ENCODE measurements at places on chromosomes 12 and 14.

DNA sequence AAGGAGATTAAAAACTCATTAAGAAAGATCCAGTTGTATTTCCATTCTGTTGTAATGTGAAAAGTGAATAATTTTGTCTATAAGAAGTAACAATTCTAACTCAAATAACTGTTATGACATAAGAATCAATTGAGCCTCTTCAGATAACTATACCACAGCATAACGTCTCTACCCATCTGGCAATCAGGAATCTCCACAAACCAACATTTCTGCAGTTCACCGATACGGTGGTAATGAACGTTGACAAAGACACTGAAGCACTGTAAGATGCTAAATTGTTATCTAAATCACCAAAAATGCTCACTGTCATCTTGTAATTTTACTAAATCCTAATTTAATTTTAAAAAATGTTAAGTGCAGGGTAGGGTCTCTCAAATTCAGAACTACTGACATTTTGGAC, 130.9 kb upstream of the USP15 start:
- H3K4me1 ChIP-seq, result no peaks in the 10 kb centered on the region
- H3K36me3 ChIP-seq, result no peaks in the 10 kb centered on the region
- H3K27me3 ChIP-seq, result peaks cover 3% of the 10 kb centered on the region

DNA sequence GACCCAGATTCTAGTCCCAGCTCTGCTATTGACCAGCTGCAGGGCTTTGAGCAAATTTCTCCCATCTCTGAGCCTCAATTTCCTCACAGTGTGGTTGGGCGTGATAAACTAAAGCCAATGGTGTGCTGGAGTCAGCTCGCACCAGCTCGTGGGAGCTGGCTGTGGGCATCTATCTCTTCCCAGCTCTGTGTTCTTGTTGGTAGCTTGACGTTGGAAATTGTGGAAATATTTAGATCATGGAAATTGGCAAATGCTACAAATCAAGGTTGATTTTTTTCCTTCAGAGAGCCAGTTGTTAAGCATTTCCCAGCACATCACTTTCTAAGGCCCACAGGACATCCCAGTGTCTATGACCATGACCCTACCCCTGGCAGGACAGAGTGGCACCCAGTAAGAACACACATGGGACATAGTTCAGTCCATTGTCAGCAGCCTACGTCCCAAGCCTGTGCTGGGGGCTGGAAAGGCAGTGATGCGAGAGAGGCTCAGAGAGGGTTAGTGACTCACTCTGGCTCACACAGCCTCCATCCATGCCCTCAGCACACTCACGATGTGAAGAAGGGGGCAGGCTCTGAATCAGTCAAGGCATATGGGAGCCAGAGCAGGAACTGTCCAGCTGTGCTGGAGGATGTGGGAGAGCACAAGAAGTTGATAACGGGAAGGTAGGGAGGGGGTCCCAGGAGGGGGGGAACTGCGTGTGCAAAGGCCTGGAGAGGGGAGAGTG, 77.6 kb downstream of the LGMN start:
- no peak overlapping the region for H3K27ac ChIP-seq
- H3K4me1 ChIP-seq, result peaks cover 12% of the 10 kb centered on the region

DNA sequence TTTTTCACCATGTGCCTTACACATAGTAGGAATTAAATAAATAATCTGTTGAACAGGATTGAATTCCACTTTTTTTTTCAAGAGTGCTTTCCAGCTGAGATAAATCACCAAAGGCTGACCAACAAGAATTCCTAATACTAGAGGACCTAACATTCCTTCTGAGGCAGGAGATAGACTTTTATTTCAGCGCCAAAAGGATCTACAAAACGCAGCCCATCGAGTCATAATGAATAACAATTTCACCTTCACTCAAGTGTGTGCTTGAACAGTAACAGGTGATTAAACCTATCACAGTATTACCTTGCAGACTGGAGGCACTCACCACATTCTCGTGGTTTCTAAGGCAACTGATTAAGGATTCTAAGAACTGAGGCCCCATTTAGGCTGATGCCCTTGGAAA, 224.3 kb upstream of the ATP2B1 start:
- H3K36me3 ChIP-seq, result no peaks in the 10 kb centered on the region
- DNase-seq, result no peak
- peaks cover 11% of the 10 kb centered on the region for H3K4me1 ChIP-seq
- H3K4me3 ChIP-seq, result no peak overlapping the region

DNA sequence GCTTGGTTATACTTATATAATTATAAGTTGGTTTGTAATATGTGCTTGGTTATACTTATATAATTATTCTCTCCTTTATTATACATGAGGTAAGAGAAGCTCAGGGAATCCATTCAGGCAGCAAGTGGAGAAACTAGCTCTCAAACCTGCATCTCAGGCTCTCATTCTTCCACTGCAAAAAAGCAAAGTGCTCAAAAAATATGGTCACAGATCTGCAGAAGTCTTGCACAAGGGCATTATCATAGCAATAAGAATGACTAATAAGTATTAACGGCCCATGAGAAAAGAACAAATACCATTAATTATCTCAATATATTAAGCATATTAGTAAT, 476 bp upstream of the TRAFD1 start:
- H3K36me3 ChIP-seq, result peaks cover 10% of the 10 kb centered on the region
- peaks cover 38% of the 10 kb centered on the region for H3K4me1 ChIP-seq
- H3K4me3 ChIP-seq, result peak overlapping the region; percentile 85
- H3K27me3 ChIP-seq, result peaks cover 6% of the 10 kb centered on the region
- no peak for DNase-seq

DNA sequence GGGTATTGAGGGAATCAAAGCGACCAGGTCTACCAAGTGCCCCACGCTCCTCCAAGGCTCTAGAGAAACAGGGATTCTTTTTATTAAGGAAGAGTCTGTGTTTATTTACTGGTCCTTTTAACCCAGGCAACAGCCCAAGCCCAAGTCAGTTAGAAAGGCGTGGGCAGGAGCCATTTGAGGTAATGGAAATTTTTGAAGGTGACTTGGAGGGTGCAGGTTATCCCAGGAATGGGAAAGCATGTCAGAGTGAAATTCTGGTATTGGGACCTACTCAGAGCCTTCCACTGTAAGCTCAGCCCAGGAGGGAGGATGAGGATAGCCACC, 2.9 kb downstream of the SLC6A12 start:
- DNase-seq, result no peak
- peaks cover 25% of the 10 kb centered on the region for H3K27me3 ChIP-seq
- no peak overlapping the region for H3K27ac ChIP-seq
- peaks cover 4% of the 10 kb centered on the region for H3K4me1 ChIP-seq
- H3K36me3 ChIP-seq, result no peaks in the 10 kb centered on the region
- H3K4me3 ChIP-seq, result no peak overlapping the region

DNA sequence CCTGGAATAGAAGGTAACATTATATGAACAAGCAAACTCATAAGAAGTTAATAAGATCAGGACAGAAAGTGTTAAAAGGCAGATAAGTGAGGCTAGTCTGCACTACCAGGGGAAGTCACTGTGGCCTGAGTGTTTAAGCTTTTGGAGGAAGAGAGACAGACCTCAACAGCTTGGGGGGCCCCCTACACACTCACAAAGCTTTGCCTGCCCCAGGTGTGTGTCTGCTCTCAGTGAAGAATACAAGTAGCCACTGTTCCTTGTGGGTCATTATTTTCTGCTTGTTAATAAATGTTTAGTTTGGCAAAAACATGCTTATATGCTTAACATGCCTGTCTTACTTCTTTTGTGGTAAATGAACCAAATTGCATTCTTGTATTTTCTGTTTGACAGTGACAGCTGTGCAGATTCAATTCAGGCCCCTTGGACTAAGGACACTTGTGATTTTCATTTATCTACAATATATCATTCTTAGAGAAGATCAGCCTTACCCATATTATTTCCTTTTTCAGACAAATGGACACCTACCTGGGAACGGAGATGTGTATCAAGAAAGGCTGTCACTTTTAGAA, 50.7 kb upstream of the C12orf71 start:
- no peaks in the 10 kb centered on the region for H3K36me3 ChIP-seq

DNA sequence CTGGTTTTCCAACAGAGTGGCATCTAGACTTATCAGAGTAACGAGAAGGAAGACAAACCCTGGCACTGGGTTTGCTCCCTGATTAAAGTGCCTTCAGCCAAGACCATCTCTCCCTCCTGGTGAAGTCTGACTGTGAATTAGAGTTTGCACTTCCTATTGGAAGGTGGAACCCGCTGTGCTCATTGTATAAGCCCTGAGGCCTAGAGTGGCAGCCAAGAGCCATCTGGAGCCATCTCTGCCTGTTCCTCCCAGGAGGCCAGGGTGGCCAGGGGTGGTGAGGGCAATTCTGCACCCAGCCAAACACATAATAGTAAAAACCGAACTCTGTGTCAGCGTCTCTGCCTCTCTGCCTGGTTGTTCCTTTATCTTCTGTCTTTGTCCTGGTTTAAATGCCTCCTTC, 25.0 kb downstream of the MFAP5 start:
- H3K4me1 ChIP-seq, result no peaks in the 10 kb centered on the region
- DNase-seq, result no peak
- H3K4me3 ChIP-seq, result no peak overlapping the region

GRCh38 chr14:75579338-75579864, 981 bp downstream of the FLVCR2 start:
- DNase-seq, result no peak
- no peak overlapping the region for H3K27ac ChIP-seq
- H3K4me3 ChIP-seq, result peak overlapping the region; percentile 90
- no peaks in the 10 kb centered on the region for H3K36me3 ChIP-seq
- H3K4me1 ChIP-seq, result peaks cover 17% of the 10 kb centered on the region

DNA sequence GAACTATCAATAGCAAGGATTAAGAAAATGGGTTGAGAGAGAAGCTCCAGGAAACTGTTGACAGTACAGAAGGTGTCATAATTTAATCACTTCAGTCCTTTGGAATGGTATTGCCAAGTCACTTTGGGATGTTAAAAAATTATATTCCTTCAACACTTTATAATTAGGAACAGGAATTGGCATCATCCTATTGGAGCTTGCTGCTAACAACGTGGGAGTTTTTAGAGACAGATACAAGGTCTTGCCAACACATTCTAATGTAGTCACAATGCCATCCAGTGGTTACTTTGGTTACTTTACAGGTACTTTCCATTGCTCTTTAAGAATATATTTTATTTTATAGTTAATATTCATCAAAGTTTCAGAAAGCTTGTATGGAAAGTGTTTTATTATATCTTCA, 310.1 kb downstream of the SYT1 start:
- no peaks in the 10 kb centered on the region for H3K36me3 ChIP-seq
- no peak for DNase-seq
- H3K4me3 ChIP-seq, result no peak overlapping the region
- H3K4me1 ChIP-seq, result no peaks in the 10 kb centered on the region
- H3K27ac ChIP-seq, result no peak overlapping the region

GRCh38 chr14:103961928-103962578, 19.7 kb upstream of the RD3L start:
- no peaks in the 10 kb centered on the region for H3K27me3 ChIP-seq
- H3K27ac ChIP-seq, result no peak overlapping the region
- no peaks in the 10 kb centered on the region for H3K36me3 ChIP-seq
- no peaks in the 10 kb centered on the region for H3K4me1 ChIP-seq
- no peak overlapping the region for H3K4me3 ChIP-seq

- peak overlapping the region; percentile 27 for H3K27ac ChIP-seq
- DNase-seq, result no peak
- H3K4me1 ChIP-seq, result peaks cover 2% of the 10 kb centered on the region
- peaks cover 47% of the 10 kb centered on the region for H3K27me3 ChIP-seq
- peak overlapping the region; percentile 54 for H3K4me3 ChIP-seq
- H3K36me3 ChIP-seq, result no peaks in the 10 kb centered on the region
These were observed 1.1 kb downstream of the CYP46A1 start for GRCh38 chr14:99685151-99685591.

DNA sequence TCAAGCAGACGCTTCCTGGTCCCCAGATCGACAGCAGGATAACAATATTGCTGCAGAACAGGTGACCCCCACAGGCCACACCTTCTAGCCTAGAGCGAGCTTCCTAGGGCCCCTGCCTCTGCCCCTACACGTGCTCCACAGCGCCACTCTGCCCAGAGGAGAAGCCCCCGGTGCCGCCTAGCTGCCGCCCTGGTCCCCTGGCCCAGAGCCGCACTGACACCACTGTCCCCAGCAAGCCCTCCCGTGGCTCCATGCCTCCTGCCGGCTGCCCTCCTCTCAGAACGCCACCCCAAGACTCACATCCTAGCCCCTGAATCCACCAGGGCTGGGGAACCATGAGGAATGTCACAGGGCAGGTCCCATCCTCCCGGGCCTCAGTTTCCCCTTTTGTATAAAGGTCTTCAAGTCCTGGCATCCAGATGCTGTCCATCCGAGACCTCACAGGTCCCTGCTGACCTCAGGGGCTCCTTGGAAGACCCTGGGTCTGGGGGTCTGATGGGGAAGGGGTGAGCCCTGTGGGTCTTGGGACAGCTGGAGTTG, 31.0 kb downstream of the JAG2 start:
- H3K36me3 ChIP-seq, result no peaks in the 10 kb centered on the region
- H3K4me3 ChIP-seq, result no peak overlapping the region
- H3K4me1 ChIP-seq, result no peaks in the 10 kb centered on the region

DNA sequence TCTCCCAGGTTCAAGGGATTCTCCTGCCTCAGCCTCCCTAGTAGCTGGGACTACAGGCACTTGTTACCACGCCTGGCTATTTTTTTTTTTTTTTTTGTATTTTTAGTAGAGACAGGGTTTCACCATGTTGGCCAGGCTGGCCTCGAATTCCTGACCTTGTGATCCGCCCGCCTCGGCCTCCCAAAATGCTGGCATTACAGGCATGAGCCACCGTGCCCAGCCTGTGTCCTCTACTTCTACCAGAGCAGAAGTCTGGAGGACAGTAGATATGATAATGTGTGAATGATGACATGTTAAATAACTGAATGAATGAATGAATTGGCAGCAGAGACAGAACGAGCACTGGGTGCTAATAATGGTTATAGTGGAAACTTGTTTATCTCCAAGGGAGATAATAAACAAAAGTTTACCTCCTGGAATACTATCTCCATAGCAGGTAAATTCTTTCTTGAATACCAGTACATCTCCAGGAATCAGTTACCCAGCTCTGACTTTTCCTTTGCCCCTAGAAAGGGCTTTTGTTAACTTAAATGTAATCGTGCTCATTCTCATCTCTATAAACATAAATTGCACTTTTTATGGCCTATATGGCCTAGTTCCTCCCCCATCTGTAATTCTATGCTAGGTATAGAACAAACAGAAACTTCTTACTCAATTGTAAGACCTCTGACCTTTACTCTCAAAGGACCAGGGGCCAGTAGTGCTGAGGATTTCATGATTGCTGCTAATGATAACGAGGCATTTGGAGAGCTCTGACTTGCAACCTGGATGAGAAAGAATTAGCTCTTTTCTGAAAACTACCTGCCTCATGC, 7.2 kb upstream of the LGALS3 start:
- DNase-seq, result no peak
- H3K4me3 ChIP-seq, result no peak overlapping the region
- H3K36me3 ChIP-seq, result no peaks in the 10 kb centered on the region
- H3K4me1 ChIP-seq, result peaks cover 21% of the 10 kb centered on the region
- H3K27ac ChIP-seq, result no peak overlapping the region

- H3K36me3 ChIP-seq, result peaks cover 60% of the 10 kb centered on the region
- H3K4me1 ChIP-seq, result peaks cover 10% of the 10 kb centered on the region
- H3K27ac ChIP-seq, result peak overlapping the region; percentile 55
These were observed 13.9 kb downstream of the PPP2R3C start for GRCh38 chr14:35107866-35108265.

- H3K27me3 ChIP-seq, result no peaks in the 10 kb centered on the region
- peaks cover 55% of the 10 kb centered on the region for H3K4me1 ChIP-seq
- peak overlapping the region; percentile 49 for H3K27ac ChIP-seq
- peaks cover 37% of the 10 kb centered on the region for H3K36me3 ChIP-seq
These were observed 41.7 kb upstream of the FUT8 start for GRCh38 chr14:65370801-65371248.

GRCh38 chr12:2973566-2973965, 14.4 kb downstream of the TEAD4 start:
- no peak overlapping the region for H3K4me3 ChIP-seq
- no peak for DNase-seq
- H3K4me1 ChIP-seq, result no peaks in the 10 kb centered on the region
- no peaks in the 10 kb centered on the region for H3K27me3 ChIP-seq
- no peak overlapping the region for H3K27ac ChIP-seq

- no peaks in the 10 kb centered on the region for H3K4me1 ChIP-seq
- H3K27ac ChIP-seq, result no peak overlapping the region
- no peak overlapping the region for H3K4me3 ChIP-seq
- no peak for DNase-seq
- H3K36me3 ChIP-seq, result no peaks in the 10 kb centered on the region
These were observed 371.3 kb upstream of the CLEC14A start for GRCh38 chr14:38627163-38627562.

Data from T-helper 2 cell treated with Interferon-gamma antibody and Interleukin-4, amounts not matched to agents 5 μg/mL and 100 μg/mL, for 36 hours (primary cell).